ENCODE measurements at places on chromosomes 11 and 22.

DNA sequence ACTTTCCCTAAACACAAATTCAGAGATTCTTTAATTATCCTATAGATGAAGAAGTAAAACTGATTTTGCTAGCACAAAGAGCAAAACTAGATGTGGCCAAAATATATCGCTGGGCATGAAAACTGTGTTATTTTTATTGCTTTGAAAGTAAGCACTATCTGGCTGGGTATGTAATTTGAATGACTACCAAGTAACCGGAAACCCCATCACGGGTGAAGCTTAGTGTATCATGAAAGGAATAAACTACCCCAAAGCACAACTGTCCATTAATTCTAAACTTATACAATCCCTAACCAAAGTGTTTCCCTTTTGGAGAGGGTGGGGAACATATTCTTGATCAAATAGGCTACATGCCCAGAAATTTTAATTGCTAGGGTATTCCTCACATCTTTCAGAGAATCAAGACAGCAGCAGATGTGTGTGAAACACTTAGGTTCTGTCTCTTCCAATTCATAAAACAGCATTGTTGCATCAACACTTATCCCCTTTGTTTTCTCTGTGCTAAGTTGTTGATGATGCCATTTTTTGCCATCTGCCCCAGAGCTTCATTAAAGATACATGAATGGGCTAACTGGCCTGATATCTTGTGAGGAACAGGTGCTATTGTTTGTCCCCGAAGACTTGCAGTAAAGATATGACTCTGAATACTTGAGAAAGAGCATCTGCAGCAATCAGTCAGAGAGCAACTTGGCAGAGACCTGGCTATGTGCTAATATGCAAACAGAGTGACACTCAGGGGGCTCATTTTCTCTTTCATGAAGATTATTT, 238.2 kb downstream of the SOX6 start:
- DNase-seq = no peak

GRCh38 chr11:91981995-91982394, 242.6 kb upstream of the FAT3 start:
- no peak for DNase-seq

DNA sequence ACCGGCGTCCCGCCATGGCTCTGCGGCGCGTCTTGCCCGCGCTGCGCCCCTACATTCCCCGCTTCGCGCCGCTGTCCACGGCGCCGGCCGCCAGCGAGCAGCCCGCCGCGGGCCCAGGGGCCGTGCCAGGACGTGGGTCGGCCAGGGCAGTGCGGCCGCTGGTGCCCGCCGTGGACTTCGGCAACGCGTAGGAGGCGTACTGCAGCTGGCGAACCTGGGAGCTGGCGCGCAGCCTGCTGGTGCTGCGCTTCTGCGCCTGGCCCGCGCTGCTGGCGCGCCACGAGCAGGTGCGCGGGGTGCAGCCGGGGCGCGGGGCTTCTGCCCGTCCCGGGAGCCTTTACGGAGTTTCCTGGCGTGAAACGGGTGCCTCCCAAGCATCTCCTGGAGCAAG, 20.1 kb downstream of the DGCR6L start:
- no peak for DNase-seq

DNA sequence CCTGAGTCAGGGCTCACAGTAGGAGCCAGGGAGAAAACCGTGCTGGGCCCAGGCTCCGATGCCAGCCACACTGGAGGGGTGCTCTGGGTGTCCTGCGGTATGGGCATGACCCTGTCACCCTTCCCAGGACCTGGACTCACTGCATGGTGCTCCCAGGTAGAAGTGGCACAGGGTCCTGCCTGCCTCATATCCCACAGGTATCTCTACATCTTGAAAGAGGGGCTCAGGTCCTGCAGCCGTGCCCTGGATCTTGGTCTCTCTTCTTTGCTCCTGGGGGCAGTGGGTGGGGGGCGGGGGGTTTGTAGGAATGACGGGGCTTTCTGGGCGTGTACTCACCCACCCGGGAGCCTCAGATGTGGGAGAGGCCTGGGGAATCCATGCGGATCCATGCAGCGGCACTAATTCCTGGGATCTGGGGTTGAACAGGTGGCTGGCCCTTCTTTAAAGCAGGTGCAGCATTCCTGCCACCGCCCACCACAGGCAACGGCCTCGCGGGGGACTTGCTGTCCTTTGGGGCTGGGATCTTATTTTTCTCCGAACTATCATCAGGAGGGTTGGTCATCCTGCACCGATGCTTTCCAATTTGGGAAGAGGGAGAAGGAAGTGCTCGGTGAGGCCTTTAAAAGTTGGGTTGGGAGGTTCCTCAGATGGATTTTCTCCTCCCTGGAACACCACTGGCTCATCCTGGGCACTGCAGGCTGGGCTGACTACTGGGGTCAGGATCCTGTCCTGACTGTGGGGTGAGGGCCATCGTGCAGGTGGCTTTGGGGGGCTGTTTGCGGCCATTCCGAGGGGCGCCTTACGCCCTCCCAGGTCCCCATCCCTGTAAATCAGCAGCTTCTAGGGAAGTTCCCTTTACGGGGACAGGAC, 886.4 kb downstream of the BRD1 start:
- DNase-seq = no peak

DNA sequence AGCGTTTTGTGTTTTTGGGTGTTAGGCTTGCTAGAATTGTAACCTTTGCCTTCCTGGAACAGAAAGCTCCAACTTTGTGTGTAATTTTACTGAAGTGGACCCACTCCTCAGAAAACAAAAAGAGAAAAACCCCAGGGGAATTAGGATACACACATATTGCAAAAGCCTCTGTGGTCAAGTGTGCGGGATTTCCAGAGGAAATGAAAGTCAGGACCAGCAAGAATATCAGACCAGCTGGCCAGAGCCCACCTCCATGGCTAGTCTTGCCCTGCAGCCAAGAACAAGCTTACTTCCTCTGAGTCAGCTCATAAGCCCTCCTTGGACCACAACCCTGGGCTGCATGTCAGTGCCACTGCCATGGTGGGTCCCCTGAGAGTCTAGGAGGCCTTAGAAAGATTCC, 37.0 kb upstream of the FTH1 start:
- DNase-seq = no peak

DNA sequence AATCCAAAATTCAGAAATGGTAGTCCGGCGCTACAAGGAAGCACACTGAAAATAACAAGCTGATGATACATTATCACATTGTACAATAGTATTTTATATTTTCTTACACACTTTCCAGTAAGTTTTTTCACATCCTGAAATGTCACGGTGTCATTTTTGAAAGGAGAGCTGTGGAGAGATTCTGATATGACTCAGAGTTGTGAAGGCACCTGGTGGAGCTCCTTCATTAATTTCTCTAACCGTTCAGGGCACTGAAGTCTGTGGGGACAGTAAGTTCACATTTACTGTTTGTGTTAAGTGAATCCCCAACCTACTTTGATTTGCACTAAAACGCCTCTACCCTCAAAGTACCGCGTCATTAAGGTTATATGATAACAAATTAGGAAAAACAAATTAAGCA, 13.3 kb downstream of the LDHAL6A start:
- no peak for DNase-seq

GRCh38 chr11:9755561-9756185, 91.8 kb downstream of the SWAP70 start:
- no peak for DNase-seq

DNA sequence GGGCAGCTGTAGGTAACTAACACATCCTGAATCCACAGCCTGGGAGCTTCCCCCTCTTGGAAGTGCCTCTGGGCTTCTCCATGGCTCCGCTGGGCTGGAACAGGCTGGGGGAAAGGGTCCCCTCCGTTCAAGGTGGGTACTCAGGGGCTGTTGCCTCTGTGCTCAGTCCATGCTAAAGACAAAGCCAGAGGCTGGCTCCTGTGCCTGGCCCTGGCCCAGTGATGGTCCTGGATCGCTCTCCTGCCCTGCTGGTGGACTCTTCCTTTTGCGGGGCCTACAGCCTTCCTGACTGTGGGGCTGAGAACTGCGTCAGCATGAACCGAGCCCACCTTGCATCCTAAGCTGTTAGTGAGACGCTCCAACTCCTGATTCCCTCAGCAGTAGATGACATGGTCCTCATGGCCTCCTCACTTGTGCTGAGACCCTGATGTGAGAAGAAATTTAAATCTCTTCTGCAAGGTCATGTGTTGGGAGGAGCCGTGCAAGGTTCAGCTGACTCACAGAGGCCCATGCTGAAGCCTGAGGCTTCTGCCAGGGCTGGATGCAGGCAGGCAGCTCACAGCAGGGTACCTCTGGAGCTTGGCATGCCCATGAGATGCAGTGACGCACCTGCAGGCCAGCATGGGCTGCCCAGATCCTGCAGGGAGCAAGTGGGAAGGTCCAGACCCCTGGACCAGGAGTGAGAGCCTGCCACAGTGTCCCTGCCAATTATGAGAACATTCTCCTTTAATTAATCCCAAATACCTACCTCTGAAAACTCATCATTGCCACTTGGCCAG, 1285.5 kb downstream of the TBC1D22A start:
- no peak for DNase-seq

GRCh38 chr22:37164505-37164887, 14.8 kb upstream of the IL2RB start:
- DNase-seq = no peak

- DNase-seq = no peak
Measured at GRCh38 chr22:28750471-28750881, 8.6 kb downstream of the HSCB start.

DNA sequence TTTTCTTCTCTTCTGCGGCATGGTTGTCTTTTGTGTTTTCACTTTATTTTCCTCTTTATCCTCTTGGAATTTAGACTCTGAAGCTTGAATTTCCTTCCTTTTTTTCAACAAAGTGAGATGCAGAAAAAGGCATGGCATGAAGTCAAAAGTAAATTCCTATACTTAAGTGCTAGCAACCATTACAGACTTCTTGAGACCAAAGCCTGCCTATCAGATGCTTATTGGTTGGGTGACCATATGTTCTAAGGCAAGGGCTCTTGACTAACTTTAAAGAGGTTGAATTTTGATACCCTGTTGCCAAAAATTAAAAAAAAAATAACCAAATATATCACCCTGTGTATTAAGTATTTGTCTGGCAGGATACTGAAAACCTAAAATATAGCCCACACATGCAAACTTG, 237.4 kb downstream of the TMEM135 start:
- DNase-seq = no peak
